Activated T-cell treated with anti-CD3 and anti-CD28 coated beads for 1 hour (primary cell): ENCODE measurements at places on chromosomes 12 and 14.

- no peak for DNase-seq
These were observed 265.7 kb upstream of the SRRM4 start for GRCh38 chr12:118715647-118716046.

DNA sequence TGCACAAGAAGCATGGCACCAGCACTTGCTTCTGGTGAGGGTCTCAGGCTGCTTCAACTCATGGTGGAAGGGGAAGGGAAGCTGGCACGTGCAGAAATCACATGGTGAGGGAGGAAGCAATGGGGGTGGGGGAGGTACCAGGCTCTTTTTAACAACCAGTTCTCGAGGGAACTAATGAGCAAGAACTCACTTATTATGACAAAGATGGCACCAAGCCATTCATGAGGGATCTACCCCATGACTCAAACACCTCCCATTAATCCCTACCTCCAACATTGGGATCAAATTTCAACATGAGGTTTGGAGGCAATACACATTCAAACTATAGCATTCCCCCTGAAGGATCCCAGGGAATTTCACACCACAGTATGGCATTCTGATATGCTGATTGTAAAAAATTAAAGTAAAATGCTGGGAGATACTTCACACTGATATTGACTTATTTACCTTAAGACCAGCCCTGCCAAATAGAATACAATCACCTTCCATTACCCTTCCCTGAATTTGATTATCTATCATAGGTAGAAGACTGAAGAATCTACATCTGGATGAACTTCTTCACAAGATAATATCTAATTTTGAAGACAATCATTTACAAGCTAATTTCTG lies 201.7 kb upstream of the PLXNC1 start:
- DNase-seq: no peak

GRCh38 chr12:28512876-28513275 lies 322.6 kb downstream of the CCDC91 start:
- no peak for DNase-seq

GRCh38 chr12:123337070-123337469 lies 27.6 kb downstream of the SBNO1 start:
- DNase-seq: no peak

DNA sequence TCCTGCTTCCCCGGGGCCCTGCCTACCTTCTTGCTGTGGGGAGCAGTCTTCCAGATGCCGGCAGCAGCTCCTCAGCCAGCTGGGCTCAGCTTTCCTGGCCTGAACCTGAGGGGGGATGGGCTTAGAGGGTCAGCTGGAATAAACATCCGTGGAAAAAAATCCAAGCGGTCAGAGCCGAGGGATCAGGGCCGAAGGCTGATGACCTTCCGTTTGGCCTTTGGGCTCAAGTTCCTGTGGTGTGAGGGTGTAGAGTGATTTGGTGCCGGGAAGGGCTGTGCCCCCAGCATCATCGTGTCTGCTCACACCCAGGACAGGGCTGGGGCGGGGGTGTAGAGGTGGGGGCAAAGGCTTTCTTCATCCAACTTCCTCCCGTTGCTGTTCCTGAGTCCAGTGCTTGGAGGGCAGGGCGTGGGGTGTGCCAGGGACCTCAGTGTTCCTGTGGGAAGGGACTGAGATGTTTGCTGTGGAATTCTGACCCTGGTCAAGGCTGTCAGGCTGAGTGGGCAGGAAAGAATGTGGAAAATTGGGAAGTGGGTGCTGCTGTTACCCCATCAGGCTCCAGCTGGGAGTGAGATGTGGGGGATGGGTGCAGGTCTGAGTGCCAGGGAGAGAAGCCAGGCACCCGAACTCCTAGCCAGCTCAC lies 2.6 kb downstream of the SMIM41 start:
- DNase-seq: no peak

- DNase-seq: no peak
These were observed 101.0 kb upstream of the PWP1 start for GRCh38 chr12:107584563-107584962.

GRCh38 chr12:122875590-122876220 lies 20.2 kb downstream of the VPS37B start:
- no peak for DNase-seq

- DNase-seq: no peak
These were observed 5.2 kb downstream of the MYBPC1 start for GRCh38 chr12:101599771-101600484.

- no peak for DNase-seq
These were observed 10.8 kb downstream of the STYX start for GRCh38 chr14:52740751-52741150.

DNA sequence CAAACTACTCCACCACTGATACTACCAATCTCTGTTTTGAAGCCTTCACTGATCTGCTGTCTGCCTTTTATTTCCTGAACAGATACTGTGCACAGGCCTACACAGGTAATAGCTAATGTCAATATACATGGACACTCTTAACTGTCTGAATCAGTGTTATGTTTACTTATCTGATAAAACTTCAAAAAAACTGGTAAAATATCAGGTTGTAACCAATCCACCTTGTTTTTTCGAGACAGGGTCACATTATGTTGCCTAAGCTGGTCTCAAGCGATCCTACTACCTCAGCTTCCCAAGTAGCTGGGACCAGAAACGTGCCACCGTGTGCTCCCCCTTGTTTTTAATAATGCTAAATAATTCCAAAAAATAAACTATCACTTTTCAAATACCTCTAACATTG lies 43.5 kb downstream of the HECTD1 start:
- DNase-seq: no peak

DNA sequence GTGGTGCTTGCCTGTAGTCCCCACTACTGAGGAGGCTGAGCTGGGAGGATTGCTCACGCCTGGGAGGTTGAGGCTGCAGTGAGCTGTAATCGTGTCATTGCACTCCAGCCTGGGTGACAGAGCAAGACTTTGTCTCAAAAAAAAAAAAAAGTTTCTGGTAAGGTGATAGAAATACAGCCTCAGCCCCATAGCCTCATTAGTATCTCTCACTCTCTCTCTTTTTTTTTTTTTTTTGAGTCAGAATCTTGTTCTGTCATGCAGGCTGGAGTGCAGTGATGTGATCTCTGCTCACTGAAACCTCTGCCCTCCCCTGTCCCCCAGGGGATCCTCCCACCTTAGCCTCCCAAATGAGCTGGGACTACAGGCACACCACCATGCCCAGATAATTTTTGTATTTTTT lies 19.2 kb downstream of the MTHFD1 start:
- no peak for DNase-seq
